Motor neuron (in vitro differentiated cells): ENCODE measurements at places on chromosomes 6 and 20. TPM values are rescaled to one million over a fixed set of nuclear protein-coding genes. Genes with fewer than 3 reads are reported as not detected.
A peak's percentile ranks its signal among the peaks of the same experiment; 100 is the strongest.

DNA sequence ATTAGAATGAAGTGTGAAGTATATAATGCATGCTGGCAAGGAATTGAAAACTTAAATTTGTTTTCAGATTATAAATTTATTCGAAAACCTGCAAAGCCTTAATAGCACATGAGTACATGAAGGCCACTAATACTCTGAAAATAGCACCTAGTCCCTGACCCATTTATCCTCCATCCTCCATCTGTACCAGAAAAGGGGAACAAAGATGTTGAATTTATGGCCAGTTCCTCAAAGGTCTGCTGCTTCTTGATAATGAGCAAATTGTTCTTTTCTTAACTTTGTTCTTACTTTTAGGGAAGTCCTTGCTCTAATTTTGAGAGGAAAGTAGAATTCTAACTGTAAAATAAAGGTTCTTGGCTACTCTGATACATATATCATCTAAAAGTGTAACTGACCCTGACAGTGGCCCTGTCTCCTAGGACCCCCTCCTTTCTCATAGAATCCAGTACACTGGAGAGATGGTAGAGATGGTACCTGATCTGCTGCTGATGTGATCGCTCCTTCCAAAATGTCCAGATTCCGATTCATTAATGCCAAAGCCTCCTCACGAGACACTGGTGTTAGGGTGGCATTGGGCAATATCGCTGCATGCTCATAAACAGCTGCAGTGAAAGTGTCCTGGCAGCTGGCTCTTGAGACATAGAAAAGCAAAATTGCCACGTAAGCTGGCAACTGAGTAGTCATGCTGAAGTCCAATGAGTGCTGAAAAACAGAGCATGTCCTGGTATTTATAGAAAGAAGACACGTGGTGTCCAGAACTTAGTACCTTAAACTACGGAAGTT lies at the start of gene VNN1:
VNN1 (minus strand) TSS at position 704 of the 783 bp plus-strand sequence; CDS start at position 684, 20 bp downstream.
- no peak for ATAC-seq

C6orf141 gene
- total RNA-seq, result 0.28 TPM in 1 of 2 replicates, not detected in the other

IPCEF1 gene
- 0.52 and 3.7 TPM in 2 replicates for total RNA-seq

- ATAC-seq, result peak; percentile 92
Measured at GRCh38 chr6:72619883-72620696, 1.8 kb upstream of the KCNQ5 start.

GRCh38 chr6:5314191-5314865 lies 53.0 kb downstream of the FARS2 start:
- ATAC-seq, result no peak

LIN28B gene
- 35.2 and 36.1 TPM in 2 replicates for total RNA-seq

GHRH gene
- not detected in 2 replicates for total RNA-seq

DNA sequence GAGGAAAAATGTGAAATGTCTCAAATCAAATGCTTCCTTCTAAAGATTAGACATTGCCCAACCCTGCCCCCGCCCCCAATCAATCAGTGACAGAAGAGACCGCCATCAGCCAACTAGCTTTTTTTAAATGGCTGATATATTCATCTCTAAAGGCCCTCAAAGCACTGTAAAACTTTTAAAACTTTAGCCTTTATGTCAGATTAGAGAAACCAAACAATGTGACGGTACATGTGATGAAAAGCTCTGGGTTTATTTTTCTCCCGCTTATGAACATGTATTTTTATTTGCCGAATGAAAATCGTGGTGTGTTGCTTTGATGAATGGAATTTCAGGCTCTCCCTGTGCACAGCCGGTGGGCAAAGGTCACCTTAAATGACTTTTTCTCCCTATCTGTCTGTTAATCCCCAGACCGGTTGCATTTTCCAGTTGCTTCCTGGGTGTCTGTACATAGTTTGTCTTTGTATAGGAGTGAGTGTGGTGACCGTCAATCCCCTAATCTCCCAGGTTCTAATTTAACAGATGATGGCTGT lies 38.5 kb downstream of the TBC1D7 start:
- peak; percentile 19 for ATAC-seq

HAO1 gene
- total RNA-seq, result 0.13 TPM in 1 of 2 replicates, not detected in the other
